Endothelial cell of coronary artery (primary cell): ENCODE measurements at places on chromosomes 3 and 15. TPM values are rescaled to one million over a fixed set of nuclear protein-coding genes. Genes with fewer than 3 reads are reported as not detected.

MOBP gene
- total RNA-seq, result 0.09 and 0.19 TPM in 2 replicates

CMTM6 gene
- total RNA-seq, result 78.5 and 89.5 TPM in 2 replicates

NAALADL2 gene
- 2.9 and 3.0 TPM in 2 replicates for total RNA-seq

FOXL2 gene
- under 0.01 and 0.19 TPM in 2 replicates for total RNA-seq

FSIP1 gene
- 0.63 and 0.75 TPM in 2 replicates for total RNA-seq

ARID3B gene
- 1.3 and 1.4 TPM in 2 replicates for total RNA-seq
